ENCODE measurements at places on chromosomes 7 and 10.
A peak's percentile ranks its signal among the peaks of the same experiment; 100 is the strongest.

DNA sequence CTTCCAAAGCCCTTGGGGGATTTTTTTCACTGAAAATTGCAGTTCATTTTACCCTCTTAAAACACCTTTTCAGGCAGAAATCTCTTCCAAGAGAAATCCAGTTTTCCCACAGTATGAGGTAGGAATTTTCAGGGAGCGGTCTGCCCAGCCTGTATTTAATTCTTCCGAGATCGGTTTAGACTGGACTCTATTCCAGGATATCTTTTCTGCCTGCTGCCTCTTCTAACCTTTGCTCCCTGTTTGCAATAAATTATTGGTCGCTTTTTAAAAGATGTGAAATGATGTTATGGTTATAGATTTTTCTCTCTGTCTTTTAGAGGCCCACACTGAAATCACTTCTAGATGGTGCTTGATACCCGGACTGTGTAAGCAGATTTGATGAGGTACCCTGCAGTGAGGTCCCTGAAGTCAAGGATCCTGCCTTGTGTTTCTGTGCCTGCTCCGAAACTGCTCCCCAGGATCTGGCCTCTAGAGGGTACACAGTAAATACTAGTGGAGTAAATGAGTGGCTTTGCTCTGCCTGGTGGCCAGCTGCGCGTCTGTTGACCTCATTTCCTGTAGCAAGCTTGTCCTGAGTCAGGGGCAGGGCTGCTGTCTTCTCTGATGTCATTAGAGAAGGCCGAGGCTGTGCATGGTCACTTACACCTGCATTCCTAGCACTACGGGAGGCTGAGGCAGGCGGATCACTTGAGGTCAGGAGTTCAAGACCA, 191.6 kb downstream of the FANK1 start:
- DNase-seq: peak; percentile 61

GRCh38 chr10:98363220-98363619, 51.8 kb downstream of the PYROXD2 start:
- DNase-seq: no peak

GRCh38 chr7:30760514-30761213, 8.7 kb downstream of the INMT start:
- DNase-seq: no peak

- no peak for DNase-seq
Observed at GRCh38 chr10:107733328-107734130, 569.0 kb upstream of the SORCS1 start.

GRCh38 chr7:22469371-22470143, 30.4 kb downstream of the STEAP1B start:
- peak; percentile 3 for DNase-seq

DNA sequence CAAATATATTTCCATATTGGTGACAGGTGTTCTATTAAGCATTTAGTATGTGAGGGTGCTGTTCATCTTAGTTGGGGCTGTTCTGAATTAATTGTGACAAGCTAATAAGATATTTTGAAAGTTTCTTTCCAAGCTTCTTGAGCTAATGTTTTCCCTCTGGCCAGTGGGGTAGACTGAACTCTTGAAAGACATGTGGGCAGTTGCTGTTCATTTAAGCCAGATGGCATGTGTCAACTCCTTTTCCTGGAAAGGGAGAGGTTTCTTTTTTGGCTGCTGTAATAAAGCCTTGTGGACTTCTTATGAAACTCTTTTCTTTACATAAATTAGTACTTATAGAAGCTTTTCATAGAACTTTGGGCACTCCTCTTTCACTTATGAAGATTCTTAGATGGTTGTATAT, 21.7 kb downstream of the RAB18 start:
- DNase-seq: no peak

DNA sequence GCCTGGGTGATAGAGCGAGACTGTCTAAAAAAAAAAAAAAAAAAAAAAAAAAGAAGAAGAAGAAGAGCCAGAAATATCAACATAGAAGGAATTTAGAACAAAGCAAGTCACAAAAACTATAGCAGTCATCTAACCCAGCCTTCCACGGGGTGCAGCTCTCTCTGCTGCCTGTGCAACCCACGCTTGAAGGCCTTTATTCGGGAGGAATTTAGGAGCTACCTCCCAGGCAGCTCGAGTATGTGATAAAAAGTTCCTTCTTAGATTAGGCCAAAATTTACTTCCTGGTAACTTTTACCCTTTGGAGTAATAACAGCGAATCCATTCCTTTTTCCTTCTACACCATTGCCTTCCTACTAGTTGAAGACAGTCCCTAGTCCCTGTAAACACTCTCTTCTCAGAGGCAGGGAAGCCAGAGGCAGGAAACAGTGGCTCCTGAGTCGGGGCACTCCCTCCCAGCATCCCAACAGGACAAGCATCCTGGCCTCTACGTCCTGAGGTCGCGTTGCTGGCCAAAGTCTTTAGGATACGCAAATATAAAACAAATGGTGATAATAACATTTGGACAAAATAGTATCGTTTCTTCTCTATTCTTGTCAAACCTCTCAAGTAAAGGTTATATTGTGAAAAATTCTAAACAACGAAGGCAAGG, 109.3 kb upstream of the KMT2C start:
- DNase-seq: no peak

DNA sequence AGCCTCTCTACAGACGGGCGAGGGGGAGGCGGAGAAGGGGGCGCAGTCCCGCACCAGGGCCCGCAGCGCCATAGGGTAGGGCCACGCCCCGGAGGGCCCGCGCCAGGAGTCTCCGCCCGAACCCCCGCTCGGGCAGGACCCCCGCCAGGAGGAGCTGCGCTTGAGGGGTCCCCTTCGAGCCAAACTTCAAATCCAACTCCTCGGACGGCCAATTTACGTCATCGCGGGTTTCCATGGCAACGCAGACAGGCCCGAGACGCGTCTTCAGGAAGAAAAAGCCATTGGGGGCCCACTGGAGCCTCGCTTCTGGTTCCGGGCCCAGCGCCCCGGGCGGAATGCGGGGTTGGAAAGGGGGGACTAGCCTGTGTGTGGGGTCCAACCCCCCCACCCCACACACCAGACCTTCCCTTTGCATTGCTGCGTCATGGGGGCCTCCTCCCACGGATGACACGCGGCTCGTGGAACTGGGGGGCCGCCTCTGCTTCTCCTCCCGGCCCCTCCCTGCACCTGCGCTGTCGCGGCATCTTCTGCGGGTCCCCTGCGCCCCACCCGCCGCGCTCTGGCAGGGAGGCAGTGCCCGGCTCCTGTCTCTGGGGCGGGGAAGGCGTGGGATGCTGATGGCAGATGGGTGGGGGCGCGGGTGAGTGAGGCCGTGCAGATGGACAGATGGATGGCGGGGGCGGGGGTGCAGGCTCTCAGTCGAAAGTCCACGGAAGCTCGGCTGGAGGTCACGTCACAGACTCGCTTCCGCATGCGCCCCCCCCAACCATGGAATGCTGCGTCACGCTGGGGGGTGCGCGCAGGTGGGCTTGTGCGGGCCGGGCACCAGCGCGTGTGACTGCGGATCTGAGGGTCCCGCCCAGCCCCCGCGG, 1.2 kb downstream of the CALY start:
- DNase-seq: peak; percentile 42

GRCh38 chr7:4144811-4145510, 537.1 kb upstream of the FOXK1 start:
- no peak for DNase-seq

DNA sequence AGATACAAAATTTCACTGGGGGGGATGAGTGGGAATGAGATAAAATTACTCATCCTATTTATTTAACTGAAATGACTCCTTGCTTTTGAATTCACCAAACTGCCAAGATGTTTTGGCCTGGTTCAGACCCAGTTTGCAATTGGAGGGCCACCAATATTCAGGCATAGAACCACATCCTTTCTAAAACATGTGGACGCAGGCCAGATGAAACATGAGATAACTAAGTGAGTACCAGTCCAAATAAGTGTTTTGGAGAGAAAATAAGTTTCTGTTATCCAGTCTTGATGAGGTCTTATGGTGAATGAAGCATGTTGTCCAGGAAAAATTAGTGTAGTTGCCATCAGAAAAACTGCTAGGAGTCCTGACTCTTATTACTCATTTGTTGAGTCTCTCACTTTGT, 36.3 kb upstream of the PDK4 start:
- no peak for DNase-seq

GRCh38 chr7:3892157-3892556, 591.1 kb downstream of the SDK1 start:
- DNase-seq: no peak

GRCh38 chr7:55065511-55066229, 46.9 kb downstream of the EGFR start:
- DNase-seq: no peak

GRCh38 chr7:68121655-68122054, 1125.0 kb downstream of the TYW1 start:
- no peak for DNase-seq

GRCh38 chr10:46541735-46542566, 14.5 kb downstream of the GPRIN2 start:
- DNase-seq: no peak

DNA sequence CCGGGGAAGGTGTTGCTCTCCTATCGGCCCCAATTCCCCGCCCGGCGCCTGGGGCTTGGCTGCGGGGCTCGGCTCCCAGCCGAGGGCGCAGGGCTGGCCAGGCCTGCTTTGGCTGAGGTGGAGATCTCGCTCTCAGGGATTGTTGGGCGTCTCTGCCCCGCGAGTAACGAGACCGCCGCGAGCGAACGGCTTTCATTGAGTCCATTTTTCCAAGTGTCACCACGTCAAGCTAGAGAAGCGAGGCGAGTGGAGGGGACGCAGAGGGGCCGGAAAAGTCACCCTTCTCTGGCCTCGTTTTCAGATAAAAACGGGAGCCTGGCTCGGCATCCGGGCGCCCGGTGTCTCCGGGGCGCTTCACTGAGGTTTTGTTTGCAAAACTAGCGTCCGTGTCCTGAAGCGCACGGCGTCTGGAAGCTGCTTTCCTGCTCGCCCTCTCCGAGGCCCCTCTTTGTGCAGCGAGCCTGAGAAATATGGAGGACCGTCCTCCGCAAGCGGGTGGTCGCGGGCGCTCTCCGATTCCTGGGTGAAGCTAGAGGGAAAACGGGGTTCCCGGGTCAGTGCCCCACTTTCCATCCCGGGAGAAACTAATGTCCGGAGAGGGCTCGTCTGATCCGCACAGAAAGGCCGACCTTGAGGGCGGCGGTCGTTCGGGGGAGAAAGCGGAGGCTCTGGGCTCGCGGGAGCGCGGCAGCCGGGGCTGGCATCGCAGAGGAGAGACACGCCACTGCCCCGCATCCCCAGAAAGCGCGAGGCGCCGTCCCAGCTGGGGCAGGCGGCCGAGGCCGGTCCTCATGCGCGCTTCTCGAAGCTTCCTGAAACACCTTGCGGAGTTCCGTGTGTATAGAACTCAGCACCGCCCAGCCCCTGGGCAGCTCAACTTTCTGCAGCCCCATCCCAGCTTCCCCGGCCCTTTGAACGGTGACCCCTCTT, 3.5 kb upstream of the EN2 start:
- no peak for DNase-seq

GRCh38 chr7:9680713-9681112, 1247.3 kb downstream of the NXPH1 start:
- DNase-seq: no peak

DNA sequence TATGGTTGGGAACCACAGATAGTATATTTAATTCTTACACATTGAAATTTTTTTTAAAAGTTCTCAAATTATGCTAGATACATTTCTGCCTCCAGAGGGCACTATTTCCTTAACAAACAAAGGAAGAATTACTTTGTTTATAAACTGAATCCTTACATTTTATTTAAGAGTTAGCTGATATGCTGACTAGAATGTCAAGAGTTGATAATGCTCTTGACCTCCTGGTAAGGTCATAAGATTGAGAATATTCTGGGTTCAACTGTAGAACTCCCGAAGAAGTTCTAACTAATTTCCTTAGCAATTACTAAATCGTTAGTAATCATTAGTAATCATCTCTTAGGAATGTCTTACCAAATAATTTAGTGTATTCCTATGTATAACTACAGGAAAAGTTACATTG, 95.3 kb upstream of the CYP26C1 start:
- peak; percentile 46 for DNase-seq

- DNase-seq: no peak
Observed at GRCh38 chr7:137243741-137244140, 99.8 kb downstream of the PTN start.

DNA sequence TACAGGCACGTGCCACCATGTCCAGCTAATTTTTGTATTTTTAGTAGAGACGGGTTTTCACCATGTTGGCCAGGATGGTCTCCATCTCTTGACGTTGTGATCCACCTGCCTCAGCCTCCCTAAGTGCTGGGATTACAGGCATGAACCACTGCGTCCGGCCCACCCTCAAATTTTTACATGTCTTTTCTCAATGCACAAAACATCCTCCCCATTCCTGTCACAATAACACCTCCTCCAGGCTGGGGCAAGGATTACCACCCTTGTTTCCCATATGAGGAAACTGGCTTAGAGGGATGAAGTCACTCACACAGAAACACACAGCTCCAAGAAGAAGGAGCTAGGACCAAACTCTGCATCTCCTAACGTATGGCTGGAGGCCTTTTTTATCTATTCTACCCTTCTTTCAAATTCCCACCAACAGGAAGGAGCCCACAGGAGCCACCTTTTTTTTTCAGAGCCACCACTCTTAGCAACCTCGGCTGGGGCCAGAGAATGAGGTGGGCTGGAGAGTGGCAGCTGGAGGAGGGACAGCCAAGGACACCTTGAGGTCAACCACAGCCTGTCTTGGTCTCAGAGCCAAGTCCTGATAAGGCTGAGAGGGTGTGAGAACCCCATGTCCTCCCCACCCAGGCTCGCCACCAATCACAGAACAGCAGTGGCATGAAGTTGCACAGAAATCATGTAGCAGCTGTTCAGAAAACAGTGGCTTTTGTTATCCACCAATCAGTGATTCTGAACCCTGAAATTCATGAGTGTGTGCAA, 113.1 kb upstream of the PDLIM1 start:
- no peak for DNase-seq

DNA sequence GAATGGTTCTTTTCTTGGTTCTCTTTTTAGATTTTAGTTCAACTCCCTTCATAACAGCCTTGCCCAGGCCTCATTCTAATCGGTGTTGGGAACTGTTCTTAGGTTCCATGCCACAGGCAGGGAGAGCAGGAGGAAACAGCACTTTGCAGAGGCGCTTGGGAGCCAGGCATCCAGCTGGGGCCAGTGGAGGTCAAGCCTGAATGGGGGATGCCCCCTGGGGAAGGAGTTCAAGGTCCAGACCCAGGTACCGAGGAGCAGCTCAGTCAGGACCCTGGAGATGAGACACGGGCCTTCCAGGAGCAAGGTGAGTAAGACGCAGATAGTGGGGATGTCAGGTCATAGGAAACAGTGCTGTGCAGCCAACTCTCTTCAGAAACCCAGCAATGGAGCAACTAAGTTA, 4.5 kb downstream of the ZSCAN25 start:
- no peak for DNase-seq

DNA sequence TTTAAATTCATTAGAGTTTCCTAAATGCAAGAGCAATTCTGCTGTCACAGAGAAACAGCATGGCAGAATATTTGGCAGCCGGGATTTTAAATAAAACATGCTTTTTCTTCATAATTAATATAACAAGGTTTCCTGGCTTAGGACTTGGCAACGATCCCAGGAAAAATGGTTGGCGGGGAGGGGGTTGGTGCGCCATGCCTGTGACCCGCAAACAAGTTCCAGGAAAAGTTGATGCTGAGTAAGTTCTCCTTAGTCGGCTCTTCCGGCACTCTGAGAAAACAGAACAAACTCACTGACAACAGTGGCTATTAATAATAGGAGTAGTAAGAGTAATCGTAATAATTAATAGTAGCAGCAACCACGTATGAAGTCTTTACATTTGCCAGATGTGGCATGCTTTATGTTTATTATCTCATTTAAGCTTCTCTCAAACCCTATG, 4.6 kb downstream of the HABP2 start:
- DNase-seq: no peak
